ENCODE measurements at places on chromosomes 12 and 14.

GRCh38 chr12:86663716-86664115, 407.5 kb upstream of the MGAT4C start:
- no peak for DNase-seq

GRCh38 chr12:110885152-110885840, 35.1 kb downstream of the MYL2 start:
- no peak for DNase-seq

GRCh38 chr12:83057436-83057835, 370.7 kb downstream of the TMTC2 start:
- no peak for DNase-seq

- DNase-seq: no peak
Observed at GRCh38 chr12:76848132-76848531, 30.7 kb downstream of the CSRP2 start.

DNA sequence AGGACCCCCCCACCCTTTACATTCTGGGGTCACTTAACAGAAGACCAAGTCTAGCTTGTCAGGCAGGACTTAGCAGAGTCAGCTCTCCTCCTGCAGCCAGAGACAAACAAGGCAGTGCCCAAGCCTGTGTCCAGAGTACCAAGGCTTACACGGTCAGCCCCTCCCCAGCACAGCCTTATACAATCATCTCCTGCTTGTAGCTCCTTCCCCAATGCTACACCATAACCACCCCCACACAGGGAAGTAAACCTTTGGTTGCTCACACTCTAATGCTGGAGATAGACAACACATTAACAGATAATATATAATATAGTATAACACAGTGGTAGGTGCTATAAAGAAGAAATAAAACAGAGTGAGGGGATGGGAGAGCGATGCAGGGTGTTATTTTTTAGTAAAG, 175.4 kb upstream of the PWP1 start:
- DNase-seq: no peak

- no peak for DNase-seq
Observed at GRCh38 chr14:34365309-34365915, 96.6 kb downstream of the SPTSSA start.

- DNase-seq: no peak
Observed at GRCh38 chr12:108447168-108447832, 67.8 kb upstream of the FICD start.

All from right hindlimb (tissue), 1 donor.